NCI-H446 (cell line): ENCODE measurements at places on chromosomes 16 and 17.

DNA sequence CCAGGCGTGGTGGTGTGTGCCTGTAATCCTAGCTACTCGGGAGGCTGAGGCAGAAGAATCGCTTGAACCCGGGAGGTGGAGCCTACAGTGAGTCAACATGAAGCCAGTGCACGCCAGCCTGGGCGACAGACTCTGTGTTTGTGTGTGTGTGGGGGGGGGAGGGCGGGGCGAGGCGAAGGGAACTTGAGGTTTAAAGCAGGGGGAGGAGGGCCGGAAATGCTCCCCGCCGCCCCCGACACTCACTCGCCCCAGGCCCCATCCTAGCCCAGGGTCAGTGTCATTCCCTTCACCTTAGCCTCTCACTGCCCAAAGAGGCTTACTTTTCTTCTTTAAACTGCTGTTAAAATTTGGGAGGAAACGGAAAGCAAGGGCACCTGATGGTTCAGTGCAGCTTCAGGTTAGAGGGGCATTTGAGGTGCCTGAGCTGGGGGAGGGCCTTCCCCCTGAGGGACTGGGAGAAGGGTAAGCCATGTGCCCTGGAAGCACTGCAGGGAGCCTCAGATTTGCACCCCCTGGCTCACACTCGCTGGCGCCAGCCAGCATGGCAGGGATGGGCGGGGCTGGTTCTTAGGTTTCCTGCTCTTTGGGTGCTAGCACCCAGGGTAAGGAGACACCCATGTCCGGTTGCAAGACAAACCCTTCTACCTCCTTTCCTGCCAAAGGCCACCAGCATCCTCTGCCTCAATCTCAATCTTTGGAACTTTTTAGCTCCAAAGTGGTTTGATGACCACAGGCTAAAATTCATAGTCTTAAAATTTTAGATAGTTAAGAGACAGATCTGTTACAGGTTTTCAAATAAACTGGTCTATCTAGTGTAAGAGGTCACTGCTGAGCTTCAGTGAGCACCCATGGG, 2.2 kb upstream of the LIMD2 start:
- DNase-seq, result no peak

- no peak for DNase-seq
Observed at GRCh38 chr17:17834974-17835373, 1.8 kb downstream of the SREBF1 start.

DNA sequence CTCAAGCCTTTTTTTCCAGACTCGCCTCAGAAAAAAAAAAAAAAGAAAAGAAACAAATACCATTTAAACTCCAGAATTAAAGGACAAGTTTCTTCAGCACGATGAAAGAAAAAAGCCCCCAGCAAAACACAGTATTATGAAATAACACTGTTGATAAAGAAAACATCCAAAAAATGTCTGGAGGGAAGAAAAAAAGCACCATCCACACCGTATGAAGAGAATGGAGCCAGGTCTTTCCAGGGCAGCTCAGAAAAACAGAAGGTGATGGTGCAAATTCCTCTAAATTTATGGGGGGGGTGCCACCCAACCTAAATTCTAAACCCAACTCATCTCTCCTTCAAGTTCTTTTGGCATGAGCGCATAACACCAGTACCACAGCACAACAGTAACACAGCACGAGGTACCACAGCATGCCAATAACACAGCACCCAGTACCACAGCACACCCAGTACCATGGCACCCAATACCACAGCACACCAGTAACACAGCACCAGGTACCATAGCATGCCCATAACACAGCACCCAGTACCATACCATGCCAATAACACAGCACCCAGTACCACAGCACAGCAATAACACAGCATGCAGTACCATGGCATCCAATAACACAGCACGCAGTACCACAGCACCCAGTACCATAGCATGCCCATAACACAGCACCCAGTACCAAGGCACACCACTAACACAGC, 19.0 kb downstream of the AXIN1 start:
- DNase-seq, result no peak

DNA sequence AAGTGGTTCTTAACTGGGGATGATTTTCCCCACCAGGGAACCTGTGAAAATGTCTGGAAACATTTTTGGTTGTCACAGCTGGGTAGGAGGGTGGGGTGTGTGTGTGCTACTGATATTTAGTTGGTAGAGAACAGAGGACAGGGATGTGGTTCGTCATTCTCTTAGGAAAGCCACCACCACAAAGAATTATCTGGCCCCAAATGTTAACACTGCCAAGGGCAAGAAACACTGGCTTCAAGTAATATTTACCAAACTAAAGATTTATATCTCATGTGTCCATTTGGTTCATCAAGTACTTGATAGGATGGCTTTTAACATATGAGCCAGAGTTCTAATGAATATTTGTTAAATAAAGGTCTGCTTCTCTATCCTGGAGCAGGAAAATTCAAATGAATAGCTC, 19.5 kb downstream of the MPHOSPH6 start:
- no peak for DNase-seq

- DNase-seq, result no peak
Observed at GRCh38 chr16:84013787-84014569, 28.6 kb downstream of the SLC38A8 start.

- no peak for DNase-seq
Observed at GRCh38 chr16:87560428-87561199, 41.7 kb upstream of the JPH3 start.

- DNase-seq, result no peak
Observed at GRCh38 chr16:1561266-1561665, 27.8 kb downstream of the TMEM204 start.

DNA sequence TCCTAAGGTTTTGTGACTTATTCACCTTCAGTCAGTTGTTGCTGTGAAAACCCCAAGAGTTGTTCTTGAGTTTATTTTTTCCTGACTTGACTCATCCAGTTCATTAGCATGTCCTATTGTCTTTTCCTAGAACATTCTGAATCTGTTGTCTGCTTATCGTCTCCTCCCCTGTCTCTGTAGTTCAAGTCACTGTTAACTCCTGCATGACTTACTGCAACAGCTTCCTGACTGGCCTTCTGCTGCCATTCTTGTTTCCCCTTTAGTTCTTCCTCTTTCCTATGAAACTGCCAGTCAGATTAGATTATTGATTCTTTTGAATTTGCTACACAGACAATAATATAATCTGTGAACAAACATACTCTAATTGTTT, 161.5 kb downstream of the FTO start:
- DNase-seq, result no peak

DNA sequence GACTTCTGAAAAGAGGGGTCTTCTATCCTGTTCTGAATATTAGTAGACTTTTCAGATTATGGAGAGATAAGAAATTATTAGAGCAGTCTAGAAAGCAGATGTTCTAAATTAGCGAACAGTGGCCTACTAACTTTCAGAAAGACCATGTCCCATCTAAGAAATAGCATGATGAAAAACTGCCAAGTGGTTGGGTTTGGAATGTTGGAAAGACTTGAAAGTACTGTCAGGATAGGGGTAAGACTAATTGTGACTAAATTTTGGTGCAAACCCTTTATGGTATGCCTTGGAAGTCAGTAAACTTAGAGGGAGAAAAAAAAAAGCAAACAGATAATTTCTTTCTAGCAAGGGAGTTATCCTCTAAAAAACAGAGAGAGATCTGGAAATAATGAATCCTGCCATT, 41.1 kb downstream of the TANGO6 start:
- DNase-seq, result no peak

GRCh38 chr17:32495359-32496231, 8.8 kb downstream of the CDK5R1 start:
- DNase-seq, result no peak

GRCh38 chr17:42676424-42677011, at the start of gene PLEKHH3:
PLEKHH3 (minus strand) TSS chr17:42676994; CDS start chr17:42676563, 431 bp downstream.
- DNase-seq, result no peak

DNA sequence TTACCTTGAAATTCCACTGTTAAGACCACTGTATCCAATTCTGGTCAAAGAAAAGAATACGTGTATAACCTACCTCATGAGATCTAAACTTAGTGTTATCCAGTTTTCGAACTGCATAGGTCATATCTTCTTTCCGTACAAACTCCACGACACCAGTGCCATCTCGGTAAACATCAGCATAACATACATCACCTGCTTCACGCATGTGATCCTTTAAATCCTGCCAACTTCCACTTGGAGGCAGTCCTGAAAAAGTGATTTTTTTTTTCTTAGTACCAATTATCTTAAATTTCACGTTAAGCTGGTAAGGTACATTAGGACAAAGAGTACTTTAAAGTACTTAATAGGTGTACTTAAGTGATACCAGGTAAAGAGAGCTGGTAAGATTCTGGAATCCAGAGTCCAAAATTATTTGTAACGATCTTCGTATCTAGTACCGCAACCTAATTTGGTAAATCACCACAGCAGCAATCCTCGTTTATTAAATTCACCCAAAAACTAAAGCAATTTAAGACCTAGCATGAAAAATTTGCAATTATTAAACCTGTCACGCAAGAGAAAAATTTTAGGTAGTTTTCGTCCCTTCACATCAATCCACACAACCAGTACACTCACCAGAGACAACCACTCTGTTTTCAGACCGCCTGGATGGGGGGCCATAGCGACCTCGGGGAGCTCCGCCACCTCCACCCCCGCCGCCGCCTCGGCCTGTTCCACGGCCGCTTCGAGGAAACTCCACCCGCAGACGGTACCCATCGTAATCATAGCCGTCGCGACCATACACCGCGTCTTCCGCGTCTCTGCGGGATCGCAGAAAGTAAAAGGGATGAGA, 1.1 kb downstream of the SRSF1 start:
- no peak for DNase-seq

DNA sequence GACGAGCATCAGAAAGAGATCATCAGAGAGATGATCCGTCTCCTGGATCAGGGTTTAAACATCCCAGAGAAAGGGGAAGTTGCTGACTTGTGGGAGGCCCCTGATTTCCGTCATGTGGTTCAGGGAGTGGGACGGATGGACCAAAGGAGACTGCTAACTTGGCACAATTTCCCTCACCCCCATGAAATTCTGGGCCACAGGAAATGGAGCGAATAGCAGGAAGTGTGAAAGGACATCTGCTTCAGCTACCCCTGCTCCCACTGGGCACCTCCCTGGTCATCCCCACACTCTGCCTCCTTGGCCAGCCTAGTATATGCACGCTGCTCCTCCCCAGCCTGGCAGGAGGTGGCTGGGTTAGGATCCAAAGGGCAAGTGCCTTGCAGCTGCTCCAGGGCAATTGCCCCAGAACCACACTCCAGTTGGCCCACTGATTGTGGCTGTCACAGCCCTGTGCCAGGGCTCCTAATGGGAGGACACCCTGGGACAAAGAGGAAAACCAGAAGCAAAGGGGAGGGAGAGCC, 1.3 kb downstream of the ARRB2 start:
- no peak for DNase-seq

- DNase-seq, result no peak
Observed at GRCh38 chr16:4777339-4778049, 10.5 kb upstream of the ZNF500 start.

GRCh38 chr16:54722210-54722676, 208.4 kb upstream of the IRX5 start:
- no peak for DNase-seq

- DNase-seq, result no peak
Observed at GRCh38 chr16:9016824-9017223, 53.1 kb upstream of the USP7 start.

- DNase-seq, result no peak
Observed at GRCh38 chr16:77300256-77300655, 101.0 kb downstream of the SYCE1L start.

- peak; percentile 31 for DNase-seq
Observed at GRCh38 chr17:77995146-77995852, 36.8 kb downstream of the TNRC6C start.

DNA sequence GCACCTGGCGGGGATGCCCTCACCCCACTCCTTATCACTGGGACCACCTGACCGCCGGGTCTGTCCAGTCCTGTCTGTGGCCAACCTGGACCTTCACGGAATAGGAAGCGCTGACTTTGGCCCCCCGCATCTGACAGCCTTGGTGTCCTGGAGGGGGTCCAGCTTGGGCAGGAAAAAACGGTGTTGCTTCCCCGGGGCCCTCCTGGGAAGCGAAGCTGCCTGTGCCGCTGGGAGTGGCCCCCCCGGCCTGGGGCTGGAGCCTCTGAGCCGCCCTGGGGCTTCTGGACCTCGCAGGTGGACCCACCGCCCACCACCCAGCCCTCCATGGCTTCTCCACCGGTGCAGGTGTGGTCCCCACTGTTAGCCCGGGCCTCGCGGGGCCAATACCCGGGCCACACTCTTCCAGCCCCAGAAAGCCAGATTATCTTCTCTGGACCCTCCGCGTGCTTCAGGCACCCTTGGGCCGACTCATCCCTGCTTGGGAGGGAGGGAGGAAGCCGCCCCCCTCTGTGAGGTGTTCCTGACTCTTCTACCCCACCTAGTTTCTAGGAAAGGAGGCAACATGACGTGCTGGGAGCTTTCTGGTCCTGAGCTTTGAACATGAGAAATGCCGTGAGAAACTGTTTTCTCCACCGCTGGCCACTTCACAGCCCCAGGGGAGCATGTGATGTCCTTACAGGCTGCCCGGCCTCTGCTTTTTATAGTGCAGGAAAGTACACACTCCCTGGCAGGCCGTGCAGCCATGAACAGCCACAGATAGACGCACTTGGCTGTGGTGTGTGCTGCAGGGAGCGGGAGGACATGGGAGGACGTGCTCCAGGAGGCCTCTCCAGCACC, 1.1 kb downstream of the C1QTNF1 start:
- DNase-seq, result no peak

GRCh38 chr17:42276609-42277341, 584 bp upstream of the STAT5B start:
- DNase-seq, result no peak

DNA sequence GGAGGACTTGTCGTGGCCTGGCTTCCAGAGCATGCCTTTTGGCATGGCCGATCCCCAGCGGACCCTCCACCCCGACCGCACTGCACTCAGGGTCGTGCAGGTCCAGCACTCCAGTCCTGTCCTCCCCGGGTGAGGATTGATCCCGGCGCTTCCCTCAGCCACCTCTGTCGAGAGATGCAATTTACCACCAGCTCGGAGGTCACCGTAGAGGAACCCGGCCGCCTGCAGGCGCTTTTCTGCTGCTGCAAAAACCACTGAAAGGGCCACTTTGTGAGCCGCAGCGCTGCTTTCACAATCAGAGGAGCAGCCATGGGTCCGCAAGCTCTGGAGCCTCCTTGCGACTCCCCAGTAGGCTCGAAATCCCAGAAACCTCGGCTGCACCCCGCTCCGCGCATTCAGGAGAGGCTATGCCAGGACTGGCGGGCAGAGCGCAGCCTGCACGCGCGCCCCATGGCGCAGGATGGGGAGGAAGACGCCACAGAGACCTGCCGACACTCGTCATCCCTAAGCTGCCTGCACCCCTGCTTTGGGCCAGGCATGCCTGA, 134.2 kb downstream of the HS3ST2 start:
- no peak for DNase-seq

GRCh38 chr16:81491541-81492188, 47.1 kb downstream of the CMIP start:
- DNase-seq, result peak; percentile 87

DNA sequence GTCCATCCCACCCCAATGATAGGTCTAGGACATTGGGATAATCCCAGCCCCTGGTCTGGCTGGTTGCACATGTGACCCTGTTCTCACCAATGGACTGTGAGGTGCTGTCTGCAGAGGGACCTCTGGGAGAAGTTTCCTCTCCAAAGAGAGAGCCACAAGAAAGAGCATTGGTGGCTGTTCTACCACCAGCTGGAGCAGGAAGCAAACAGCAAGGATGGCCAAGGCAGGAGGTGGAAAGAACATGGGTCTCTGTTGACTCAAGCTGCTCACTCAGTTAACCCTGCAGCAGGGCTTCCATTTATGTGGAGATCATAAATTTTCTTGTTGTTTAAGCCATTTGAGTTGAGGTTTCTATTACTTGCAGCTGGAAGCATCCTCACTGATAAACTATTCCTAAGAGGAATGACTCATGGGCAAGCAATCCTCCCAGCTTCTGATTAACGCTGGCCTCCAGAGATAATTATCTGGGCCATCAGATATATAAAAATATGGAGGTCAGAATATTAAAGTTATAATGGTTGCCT, 52.6 kb downstream of the CYB5B start:
- DNase-seq, result no peak
